ENCODE measurements at places on chromosomes 2 and 18. TPM values are rescaled to one million over a fixed set of nuclear protein-coding genes. Genes with fewer than 3 reads are reported as not detected.

SMYD1 gene
- not detected for total RNA-seq

RAB31 gene
- 68.9 TPM for total RNA-seq

PMAIP1 gene
- 11.3 TPM for total RNA-seq

C2orf72 gene
- 2.1 TPM for total RNA-seq
